A549 treated with DMSO at 1 μM for 4 hours (cell line): ENCODE measurements at places on chromosomes 11 and 22. TPM values are rescaled to one million over a fixed set of nuclear protein-coding genes. Genes with fewer than 3 reads are reported as not detected.

OR4C45 gene
- total RNA-seq: not detected in 5 replicates

KRTAP5-7 gene
- not detected in 5 replicates for total RNA-seq

GDPD4 gene
- total RNA-seq: not detected in 5 replicates

MS4A8 gene
- not detected in 5 replicates for total RNA-seq

FBLN1 gene
- 38.9 to 48.7 TPM (median 46.3 TPM) in 5 replicates for total RNA-seq

TRIM6 gene
- 11.4 to 16.0 TPM (median 13.3 TPM) in 5 replicates for total RNA-seq

BIRC3 gene
- total RNA-seq: 28.3 to 40.2 TPM (median 32.7 TPM) in 5 replicates

SCGB2A2 gene
- not detected in 5 replicates for total RNA-seq

HPX gene
- 0.32 to 1.4 TPM (median 0.49 TPM) in 5 replicates for total RNA-seq

NUMA1 gene
- total RNA-seq: 62.5 to 80.7 TPM (median 71.1 TPM) in 5 replicates

TRIM51 gene
- total RNA-seq: not detected in 5 replicates

KBTBD3 gene
- 0.89 to 2.2 TPM (median 2.0 TPM) in 5 replicates for total RNA-seq

MYOD1 gene
- not detected in 5 replicates for total RNA-seq

GRAP2 gene
- not detected in 5 replicates for total RNA-seq

MPEG1 gene
- not detected in 5 replicates for total RNA-seq

SYT8 gene
- total RNA-seq: 0.06 to 0.22 TPM in 2 of 5 replicates, not detected in the others

SPA17 gene
- 17.6 to 24.9 TPM (median 19.6 TPM) in 5 replicates for total RNA-seq

FOLR3 gene
- total RNA-seq: 0.18 TPM in 1 of 5 replicates, not detected in the others

TRIM66 gene
- total RNA-seq: 1.6 to 2.8 TPM (median 2.3 TPM) in 5 replicates

OR52N1 gene
- total RNA-seq: not detected in 5 replicates

MUC5B gene
- total RNA-seq: 2.3 to 4.3 TPM (median 2.9 TPM) in 5 replicates

CDC45 gene
- total RNA-seq: 23.5 to 26.4 TPM (median 24.8 TPM) in 5 replicates

OR52L1 gene
- not detected in 5 replicates for total RNA-seq

PGA3 gene
- not detected in 5 replicates for total RNA-seq
